A549 treated with CpdA at 1 μM for 4 hours (cell line): ENCODE measurements at places on chromosomes 3 and 15. TPM values are rescaled to one million over a fixed set of nuclear protein-coding genes. Genes with fewer than 3 reads are reported as not detected.

Gene MED12L
- 0.43 to 0.80 TPM (median 0.61 TPM) in 5 replicates for total RNA-seq

Gene RLBP1
- not detected in 5 replicates for total RNA-seq

Gene CYB561D2
- total RNA-seq, result 14.6 to 22.0 TPM (median 21.1 TPM) in 5 replicates

Gene SEMA7A
- 2.4 to 3.1 TPM (median 2.7 TPM) in 5 replicates for total RNA-seq

Gene DPPA4
- total RNA-seq, result not detected in 5 replicates

Gene GATM
- 2.0 to 3.1 TPM (median 2.1 TPM) in 5 replicates for total RNA-seq

Gene SST
- not detected in 5 replicates for total RNA-seq

Gene AMOTL2
- 37.3 to 44.8 TPM (median 41.5 TPM) in 5 replicates for total RNA-seq

Gene MEX3B
- total RNA-seq, result 4.3 to 6.4 TPM (median 4.7 TPM) in 5 replicates

Gene SCN11A
- not detected in 5 replicates for total RNA-seq

Gene POPDC2
- 0.18 to 0.37 TPM (median 0.22 TPM) in 4 of 5 replicates, not detected in the other for total RNA-seq

Gene SLC28A2
- not detected in 5 replicates for total RNA-seq

Gene CHRD
- total RNA-seq, result 0.11 to 0.27 TPM (median 0.22 TPM) in 5 replicates

Gene BNC1
- total RNA-seq, result 0.29 to 0.52 TPM (median 0.50 TPM) in 5 replicates

Gene EIF2A
- total RNA-seq, result 67.7 to 100 TPM (median 73.9 TPM) in 5 replicates

Gene CCR2
- total RNA-seq, result not detected in 5 replicates

Gene ROBO2
- total RNA-seq, result not detected in 5 replicates

Gene TBC1D21
- total RNA-seq, result not detected in 5 replicates

Gene LMAN1L
- not detected in 5 replicates for total RNA-seq

Gene CELSR3
- 3.0 to 5.4 TPM (median 4.7 TPM) in 5 replicates for total RNA-seq

Gene PRR20G
- total RNA-seq, result 0.05 to 0.21 TPM (median 0.13 TPM) in 4 of 5 replicates, not detected in the other

Gene NOX5
- 0.27 to 0.38 TPM (median 0.31 TPM) in 5 replicates for total RNA-seq
